ENCODE measurements at places on chromosomes 6 and 20.

DNA sequence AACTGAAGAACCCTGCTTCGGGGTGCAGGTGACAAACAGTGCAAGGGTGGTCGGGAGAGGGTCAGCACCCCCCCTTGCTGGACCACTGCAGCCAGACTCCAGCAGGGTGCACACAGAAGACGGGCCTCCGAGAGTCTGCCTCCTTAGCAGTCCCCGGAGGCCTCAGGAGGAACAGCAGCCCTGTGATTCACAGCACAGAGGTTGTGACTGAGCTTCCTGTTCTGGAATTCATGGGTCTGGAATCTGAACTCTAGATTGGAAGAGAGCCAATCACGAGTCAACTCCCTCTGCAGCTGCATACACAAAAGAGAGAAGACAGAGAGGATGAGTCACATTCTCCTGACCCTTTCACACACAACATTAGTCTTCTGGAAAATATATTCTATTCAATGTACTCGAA lies 249.0 kb upstream of the OPRM1 start:
- DNase-seq: no peak

- DNase-seq: no peak
Measured at GRCh38 chr20:47453167-47453782, 48.4 kb upstream of the NCOA3 start.

DNA sequence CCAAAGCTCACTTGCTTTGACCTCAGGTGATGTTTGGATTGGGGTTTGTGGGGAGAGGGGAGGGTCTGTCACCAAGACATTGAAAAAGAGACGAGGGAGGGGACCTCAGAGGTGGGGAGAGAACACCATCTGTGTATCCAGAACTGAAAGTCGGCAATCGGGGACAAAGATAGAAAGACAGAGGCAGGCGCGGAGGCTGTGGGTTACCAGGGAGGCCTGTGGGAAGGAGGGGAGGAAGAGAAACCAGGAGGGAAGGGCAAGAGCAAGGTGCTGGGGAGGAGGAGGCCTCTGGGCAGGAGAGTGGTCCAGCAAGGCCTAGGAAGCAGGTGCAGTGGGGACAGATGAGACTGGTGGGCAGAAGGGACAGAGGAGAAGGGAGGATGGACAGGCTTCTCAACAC lies 211.2 kb downstream of the CDC5L start:
- no peak for DNase-seq

DNA sequence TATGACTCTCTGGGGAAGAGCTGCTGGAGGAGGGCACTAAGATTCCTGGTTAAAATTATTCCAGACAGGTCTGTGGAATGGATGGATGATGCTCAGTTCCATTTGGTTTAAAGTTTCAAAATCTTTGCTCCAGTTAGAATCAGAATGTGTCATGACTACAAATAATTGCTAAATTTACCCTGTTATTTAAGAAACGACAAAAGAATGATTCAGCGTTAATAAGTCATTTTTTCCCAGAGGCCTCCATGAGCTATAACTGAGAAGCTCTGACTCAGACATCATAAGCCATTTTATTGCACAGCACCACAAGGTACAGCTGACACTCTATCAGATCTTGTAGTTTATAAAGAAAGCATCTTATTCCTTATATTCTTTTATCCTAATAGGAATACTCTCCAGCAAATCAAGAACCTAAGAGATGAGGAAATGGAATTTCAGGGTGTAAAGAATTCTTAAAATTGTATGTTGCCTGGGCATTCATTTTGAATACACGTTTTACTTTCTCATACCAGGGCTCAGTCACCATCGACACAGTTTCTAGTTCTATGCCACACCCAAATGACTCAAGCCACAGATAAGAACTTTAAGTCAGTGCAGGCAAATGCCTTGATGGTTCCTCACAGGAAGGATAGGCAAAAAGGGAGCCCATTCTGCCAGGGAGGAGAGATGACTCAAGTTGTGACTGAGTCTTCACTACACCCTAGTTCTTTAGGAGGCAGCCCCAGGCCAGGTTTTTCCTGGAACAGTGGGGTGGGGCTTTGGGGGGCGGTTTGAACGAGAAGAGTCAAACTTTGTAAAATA lies 636.0 kb downstream of the MMUT start:
- no peak for DNase-seq

DNA sequence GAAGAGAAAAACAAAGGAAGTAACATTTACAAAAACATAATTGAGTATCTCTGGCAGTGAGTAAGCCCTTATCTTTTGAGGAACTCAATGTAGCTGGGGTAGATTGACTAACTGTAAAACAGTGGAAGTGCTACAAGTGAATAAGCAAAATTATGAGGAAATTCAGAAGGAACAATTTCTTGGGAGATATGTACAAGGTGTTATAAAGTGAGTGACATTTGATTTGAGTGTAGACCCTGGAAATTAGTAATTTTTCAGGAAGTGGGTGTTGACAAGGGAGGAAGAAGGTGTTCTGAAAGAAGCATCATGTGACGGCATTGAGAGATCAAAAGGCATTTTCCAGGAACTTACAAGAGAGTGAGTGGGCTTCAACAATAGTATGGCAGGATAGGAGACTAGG lies 22.2 kb downstream of the XRN2 start:
- no peak for DNase-seq

GRCh38 chr6:149887343-149887742 lies 10.6 kb downstream of the RAET1E start:
- no peak for DNase-seq

- no peak for DNase-seq
Measured at GRCh38 chr6:17719323-17720041, 12.8 kb upstream of the NUP153 start.

GRCh38 chr20:40880063-40880728 lies 148.4 kb upstream of the TOP1 start:
- DNase-seq: no peak

GRCh38 chr6:4378319-4378996 lies 243.1 kb upstream of the ECI2 start:
- no peak for DNase-seq

GRCh38 chr6:6707143-6707542 lies 118.6 kb downstream of the LY86 start:
- no peak for DNase-seq

GRCh38 chr6:18823782-18824386 lies 436.7 kb downstream of the RNF144B start:
- no peak for DNase-seq

DNA sequence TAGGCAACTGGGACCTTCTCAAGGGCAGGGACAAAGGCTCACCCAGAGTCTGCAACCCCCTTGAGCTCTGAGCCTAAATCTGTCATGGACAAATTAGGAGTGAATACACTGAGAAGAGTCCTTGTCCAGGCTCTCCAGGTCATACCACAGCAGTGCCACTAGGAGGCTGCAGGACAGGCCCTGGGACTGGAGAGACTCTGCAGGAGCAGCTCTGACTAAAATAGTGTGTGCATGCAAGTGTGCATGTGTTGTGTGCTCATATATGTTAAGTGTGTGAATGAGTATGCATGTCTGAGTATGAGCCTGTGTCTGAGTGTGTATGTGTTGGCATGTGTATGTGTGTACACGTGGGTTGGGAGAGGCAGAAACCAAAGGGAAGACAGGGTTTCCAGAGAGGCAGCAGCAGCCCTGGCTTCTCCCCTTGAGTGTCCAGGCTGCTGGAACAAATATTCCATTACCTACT lies 27.1 kb downstream of the MRPL14 start:
- no peak for DNase-seq

DNA sequence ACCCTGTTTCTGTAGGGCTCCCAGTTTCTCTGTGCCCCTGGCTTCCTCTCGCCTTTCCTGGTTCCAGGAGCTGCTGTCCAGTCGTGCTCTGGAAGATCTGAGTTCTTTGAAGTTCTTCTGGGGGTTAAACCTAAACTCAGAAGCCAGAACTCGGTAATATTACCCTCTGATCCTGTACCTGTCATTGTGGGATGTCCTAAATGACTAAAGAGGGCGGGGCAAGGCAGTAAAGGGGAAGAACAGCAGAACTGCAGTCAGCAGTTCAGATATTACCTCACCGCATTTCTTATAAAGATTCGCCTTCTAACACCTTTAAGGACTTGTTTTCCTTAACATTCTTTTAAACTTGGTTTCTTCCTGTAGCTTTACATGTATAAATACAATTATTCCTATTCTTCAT lies 63.9 kb downstream of the FAM120B start:
- DNase-seq: no peak

GRCh38 chr6:6996124-6996523 lies 111.6 kb upstream of the RREB1 start:
- DNase-seq: no peak

DNA sequence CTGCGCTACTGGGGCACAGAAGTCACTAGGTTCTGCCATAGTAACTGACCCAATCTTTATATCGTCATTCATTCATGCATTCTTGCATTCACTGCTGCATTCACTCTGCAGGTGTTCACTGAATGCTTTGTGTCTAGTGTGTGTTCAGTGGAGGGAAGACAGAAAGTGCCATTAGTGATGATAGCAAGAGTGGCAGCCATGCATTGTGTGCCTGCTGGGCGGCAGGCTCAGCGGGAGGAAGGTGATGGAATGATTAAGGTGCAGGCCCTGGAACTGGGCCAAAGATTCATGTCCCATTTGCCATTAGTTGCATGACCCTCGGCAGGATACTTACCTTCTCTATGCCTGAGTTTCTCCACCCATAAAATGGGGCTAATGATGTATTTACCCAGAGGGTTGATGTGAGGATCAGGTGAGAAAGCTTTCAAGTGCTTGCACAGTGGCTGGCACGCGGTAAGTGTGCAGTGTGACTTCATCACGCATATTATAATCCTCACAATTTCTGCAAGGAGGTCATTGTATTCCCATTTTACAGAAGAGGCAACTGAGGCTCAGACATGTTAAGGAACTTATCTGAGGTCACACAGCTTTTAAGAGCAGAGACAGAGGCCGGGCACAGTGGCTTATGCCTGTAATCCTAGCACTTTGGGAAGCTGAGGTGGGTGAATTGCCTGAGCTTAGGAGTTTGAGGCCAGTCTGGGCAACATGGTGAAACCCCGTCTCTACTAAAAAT lies 40.1 kb downstream of the ITPR3 start:
- no peak for DNase-seq

DNA sequence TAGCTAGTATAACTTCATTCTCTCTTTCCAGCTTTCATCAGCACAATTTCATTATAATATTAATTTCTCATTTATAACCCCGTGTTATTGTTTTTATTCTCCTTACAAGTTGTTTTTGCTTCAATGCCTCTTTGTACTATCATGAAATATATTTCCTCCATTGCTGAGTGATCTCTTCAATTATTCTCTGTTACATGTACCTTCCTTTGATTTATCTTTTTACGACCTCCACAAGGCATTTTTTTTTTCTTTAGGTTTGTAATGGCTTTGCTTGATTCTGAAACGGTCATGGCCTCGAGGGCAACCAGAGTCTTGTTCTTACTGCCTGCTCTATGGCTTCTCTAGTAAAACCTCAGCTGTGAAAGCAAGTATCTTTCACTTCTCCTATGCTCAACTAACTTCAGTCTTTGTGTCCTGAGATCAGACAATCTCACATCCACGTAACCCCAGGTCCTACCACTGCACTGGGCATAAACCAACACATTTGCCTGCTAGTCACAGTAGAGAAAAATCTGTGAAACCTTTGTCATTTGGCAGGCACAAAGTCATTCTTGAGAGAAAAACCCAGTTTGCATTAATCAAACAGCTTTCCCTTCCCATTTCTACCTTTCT lies 119.9 kb downstream of the UST start:
- DNase-seq: no peak

GRCh38 chr6:109872968-109873545 lies 105.1 kb upstream of the GPR6 start:
- DNase-seq: no peak

- peak; percentile 28 for DNase-seq
Measured at GRCh38 chr6:21594416-21595281, 1.1 kb downstream of the SOX4 start.

DNA sequence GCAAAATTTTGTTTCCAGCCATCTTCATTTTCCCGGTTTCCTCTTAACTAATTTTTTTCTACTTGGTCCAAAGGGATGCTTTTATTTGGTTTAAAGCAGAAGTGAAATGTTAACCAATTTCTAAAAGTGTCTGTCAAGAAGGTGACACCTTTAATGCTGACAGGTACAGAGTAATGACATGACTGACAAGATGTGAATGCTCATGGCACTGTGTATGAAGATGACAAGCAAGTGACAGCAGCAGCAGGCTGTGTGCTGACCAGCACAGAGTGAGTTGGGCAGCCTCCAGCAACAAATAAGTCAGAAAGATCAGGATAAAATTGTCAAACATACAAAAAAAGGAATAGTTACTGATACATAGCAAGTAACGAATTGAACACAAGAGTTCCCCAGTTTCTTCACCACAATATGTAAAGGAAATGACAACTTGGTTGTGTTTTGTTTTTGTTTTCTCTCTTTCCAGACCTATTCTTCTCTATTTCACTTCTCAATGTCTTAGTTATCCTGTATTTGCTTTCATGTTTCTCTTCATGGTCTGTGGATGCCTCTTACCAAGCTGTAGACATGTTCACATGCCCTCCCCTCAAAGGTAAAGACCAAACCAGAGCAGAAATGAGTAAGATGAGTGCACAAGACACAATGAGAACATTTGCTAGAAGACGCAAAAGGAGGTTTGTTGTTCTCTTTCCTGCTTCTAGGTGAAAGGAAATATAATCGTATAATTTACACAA lies 174.9 kb downstream of the FRK start:
- DNase-seq: no peak

DNA sequence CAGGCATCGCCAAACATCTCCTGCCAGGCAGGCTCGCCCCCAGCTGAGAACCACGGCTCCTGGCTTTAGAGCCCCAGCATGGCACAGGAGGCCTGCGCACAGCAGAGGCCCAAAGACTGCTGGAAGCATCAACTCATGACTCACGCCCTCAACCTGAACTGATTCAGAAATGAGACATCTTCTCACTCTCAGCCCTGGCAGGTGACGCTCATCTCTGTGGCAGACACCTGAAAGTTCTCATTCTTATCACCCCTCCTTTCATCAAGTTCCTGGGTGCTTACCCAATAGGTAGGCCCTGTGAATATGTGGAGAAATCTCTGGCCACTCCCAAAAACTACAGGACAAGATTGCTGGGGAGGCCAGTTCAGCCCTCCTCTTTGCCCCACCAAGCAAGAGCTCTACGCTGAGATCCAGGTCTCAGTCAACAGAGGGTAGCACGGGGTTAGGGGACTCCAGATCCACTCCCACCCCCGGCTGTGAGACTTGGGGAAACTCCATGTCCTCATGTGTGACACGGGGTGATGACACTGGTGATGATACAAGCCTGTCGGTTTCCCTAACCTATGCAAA lies 11.3 kb downstream of the NFATC2 start:
- no peak for DNase-seq

All from cerebellar nuclear complex (tissue), 1 donor.